ENCODE measurements at places on chromosomes 3 and 15.

DNA sequence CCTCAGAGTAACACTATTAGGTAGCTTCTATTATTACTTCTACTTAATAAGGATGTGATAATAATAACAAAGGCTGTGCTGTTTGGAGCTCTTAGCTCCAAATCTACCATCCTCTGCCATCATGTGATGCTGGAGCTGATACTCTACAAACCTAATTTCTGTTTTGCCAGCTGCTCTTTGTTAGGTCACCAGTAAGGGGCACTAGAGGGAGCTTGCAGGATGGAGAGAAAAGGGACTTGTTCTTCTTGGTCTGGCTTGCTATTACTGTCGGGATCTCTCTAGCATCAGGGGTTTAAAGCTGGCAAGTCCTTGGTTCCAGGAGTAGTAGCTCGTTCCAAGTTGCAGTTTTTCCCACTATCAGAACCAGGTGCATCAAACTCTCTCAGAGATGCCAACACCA, 194.9 kb upstream of the KBTBD8 start:
- no peak for DNase-seq

GRCh38 chr3:178059119-178059518, 477.1 kb upstream of the KCNMB2 start:
- no peak for DNase-seq

GRCh38 chr15:31243895-31244294, 82.7 kb upstream of the KLF13 start:
- no peak for DNase-seq

- no peak for DNase-seq
Measured at GRCh38 chr3:123294296-123294938, 92.7 kb downstream of the SEC22A start.

GRCh38 chr3:9653565-9654248, 4.4 kb downstream of the MTMR14 start:
- DNase-seq, result no peak

DNA sequence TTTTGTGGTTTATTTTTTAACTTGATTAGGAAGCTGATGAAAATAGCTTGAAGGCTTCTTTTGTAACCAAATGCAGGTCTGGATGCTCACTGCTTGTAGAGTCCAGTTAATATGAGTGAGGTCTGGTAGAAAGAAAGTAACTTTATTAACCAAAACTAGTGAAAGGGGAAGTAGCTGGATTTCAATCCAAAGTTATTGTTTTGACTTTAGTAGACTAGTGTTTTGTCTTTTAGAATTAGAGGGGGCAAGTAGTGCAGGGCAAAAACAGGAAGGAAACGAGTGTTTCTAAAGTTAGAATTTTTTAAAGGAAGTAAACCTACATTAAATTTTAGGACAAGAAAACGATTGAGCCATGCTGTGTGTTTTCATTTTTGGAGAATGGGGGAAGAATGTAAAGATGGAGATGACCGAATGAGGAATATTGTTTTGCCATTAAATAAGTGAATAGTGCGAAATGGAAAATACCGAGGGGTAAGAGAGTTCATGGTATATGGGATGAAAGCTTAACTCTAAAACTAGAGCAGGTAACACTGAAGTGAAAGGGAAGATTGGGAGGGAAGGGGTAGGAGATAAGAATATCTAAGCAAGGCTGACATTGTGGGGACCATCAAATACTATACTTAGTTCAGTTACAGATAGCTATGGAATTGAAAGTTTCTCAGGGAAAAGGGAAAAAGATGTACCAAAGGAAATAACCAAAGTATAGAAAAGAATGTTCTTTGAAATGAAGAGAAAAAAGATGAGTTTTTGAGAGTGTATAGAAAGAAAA, 40.0 kb downstream of the USP3 start:
- no peak for DNase-seq

DNA sequence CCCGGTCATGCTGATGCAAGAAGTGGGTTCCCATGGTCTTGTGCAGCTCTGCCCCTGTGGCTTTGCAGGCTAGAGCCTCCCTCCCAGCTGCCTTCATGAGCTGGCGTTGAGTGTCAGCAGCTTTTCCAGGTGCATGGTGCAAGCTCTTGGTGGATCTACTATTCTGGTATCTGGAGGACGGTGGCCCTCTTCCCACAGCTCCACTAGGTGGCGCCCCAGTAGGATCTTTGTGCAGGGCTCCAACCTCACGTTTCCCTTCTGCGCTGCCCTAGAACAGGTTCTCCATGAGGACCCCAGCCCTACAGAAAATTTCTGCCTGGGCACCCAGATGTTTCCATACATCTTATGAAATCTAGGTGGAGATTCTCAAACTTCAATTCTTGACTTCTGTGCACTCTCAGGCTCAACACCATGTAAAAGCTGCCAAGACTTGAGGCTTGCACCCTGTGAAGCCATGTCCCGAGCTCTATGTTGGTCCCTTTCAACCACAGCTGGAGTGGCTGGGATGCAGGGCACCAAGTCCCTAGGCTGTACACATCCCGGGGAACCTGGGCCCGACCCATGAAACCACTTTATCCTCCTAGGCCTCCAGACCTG, 238.4 kb upstream of the MDFIC2 start:
- no peak for DNase-seq

Measured in HuH-7.5 (cell line).